ENCODE measurements at places on chromosomes 4 and X. TPM values are rescaled to one million over a fixed set of nuclear protein-coding genes. Genes with fewer than 3 reads are reported as not detected.

The FAM133A gene
- total RNA-seq = under 0.01 TPM

The ZNF595 gene
- 16.2 TPM for total RNA-seq

The ARAF gene
- 7.3 TPM for total RNA-seq

The SMIM9 gene
- total RNA-seq = not detected

The TACC3 gene
- 3.7 TPM for total RNA-seq

The KDR gene
- total RNA-seq = 49.1 TPM

The HHIP gene
- 8.4 TPM for total RNA-seq

The CBLL2 gene
- total RNA-seq = not detected

The FAM9C gene
- total RNA-seq = under 0.01 TPM

The PRSS48 gene
- total RNA-seq = not detected
